ENCODE measurements at places on chromosomes 3 and 15.

DNA sequence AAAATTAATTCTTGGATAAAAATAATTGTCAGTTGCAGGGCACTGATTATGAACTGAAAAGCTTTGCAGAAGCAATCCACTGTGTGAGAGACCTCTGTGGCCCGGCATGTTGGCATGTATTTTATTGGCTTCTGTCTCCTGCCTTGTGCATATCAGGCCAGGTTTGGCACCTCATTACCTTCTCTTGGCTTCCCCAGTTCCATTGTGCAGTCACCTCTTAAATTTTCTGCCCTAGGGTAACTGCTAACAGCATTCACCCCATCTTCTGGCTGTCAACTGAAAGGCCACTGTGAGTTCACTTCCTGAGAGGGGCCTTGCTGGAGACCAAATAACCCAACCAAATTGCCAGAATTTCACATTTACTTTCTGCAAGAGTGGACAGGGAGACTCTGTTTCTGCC lies 92.7 kb upstream of the RARB start:
- DNase-seq, result no peak

- no peak for DNase-seq
Observed at GRCh38 chr15:42921342-42921731, 759 bp upstream of the TTBK2 start.

GRCh38 chr3:111541391-111541790 lies 606 bp upstream of the CD96 start:
- no peak for DNase-seq

- DNase-seq, result no peak
Observed at GRCh38 chr15:60541481-60542299, 62.7 kb upstream of the ICE2 start.

DNA sequence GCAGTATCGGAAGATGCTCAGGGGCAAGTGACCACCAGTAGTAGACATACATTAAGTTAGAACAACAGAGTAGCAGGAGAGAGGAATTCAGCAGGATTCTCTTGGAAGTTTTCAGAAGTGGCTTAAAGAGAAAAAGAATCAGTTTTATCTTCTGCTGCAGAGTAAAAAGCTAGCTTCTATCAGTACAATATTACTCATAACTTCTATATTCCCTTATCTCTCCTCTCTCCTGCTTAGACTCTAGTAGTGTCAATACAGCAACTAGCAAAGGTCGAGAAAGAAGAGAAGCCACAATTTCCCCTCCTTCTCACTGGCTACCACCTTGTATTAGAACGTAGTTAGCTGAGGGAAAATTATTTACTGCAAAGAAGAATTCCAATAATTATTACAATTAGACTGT lies 539.7 kb downstream of the DIPK2A start:
- DNase-seq, result no peak

- DNase-seq, result no peak
Observed at GRCh38 chr3:194251007-194251406, 100.1 kb downstream of the CPN2 start.

DNA sequence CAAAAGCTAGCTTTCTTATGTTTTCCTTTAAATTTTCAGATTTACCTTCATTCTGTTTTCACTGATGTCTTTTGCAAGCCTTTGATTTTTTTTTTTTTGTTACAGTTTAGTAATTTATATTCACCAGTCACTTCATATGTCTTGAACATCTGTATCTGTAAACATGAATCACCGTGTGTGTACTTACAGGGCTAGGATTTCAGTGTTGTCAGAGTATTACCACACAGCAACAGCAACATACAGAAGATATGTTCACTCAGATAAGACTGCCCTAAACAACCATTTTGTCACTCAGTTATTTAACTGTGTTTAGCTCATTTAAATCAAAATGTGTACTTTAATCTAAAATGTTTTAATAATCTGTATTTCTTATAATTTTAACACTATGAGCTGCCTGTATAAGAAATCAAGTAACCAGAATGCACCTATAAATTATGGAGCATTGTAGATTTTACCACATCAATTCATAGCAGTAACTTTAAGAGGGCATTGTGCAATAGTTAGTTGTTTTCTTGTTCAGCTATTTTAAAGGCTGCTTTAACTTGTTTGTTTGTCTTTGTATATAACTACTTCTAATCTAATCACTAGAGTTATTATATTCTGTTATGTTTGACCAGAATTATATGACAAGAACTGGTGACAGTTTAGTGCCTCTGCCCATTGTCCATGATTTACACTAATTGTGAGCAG lies 50.4 kb downstream of the GHSR start:
- no peak for DNase-seq

DNA sequence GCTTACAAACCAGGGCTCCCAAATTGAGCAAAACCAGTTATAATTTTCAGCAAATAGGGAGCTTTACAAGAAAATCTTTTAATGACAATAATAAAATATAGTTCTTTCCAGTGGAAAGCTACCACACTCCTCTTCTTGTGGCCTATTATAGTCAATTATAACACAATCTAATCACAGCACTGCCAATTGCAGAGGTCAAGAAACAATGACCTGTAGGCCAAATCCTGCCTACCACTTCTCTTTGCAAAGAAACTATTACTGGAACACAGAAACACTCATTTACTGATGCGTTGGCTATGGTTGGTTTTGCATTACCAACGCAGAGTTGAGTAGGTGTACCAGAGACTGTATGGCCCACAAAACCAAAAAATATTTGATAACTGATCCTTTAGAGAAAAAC lies 110.5 kb downstream of the WDR72 start:
- no peak for DNase-seq

- DNase-seq, result no peak
Observed at GRCh38 chr15:42595626-42596240, 20.3 kb downstream of the STARD9 start.

- no peak for DNase-seq
Observed at GRCh38 chr3:13470894-13471574, 9.1 kb upstream of the HDAC11 start.

DNA sequence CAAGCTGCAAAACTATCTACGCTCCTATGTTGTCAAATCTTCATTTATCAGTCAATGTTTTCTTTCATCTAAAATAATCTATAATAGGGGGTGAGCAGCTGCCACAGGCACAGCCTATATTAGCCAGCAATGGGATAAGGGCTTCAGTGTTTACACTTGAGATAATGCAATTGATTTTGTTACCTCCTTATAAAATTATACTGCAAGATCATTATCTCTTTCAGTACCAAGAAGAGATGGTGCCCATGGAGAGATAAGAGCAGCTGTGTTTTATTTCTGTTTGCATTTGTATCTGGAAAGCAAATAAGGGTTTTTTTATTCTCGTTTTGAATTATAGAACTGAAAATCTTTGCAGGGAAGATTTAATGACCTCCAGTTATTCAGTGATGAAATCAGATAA lies 68.9 kb downstream of the PLD1 start:
- DNase-seq, result peak; percentile 19

DNA sequence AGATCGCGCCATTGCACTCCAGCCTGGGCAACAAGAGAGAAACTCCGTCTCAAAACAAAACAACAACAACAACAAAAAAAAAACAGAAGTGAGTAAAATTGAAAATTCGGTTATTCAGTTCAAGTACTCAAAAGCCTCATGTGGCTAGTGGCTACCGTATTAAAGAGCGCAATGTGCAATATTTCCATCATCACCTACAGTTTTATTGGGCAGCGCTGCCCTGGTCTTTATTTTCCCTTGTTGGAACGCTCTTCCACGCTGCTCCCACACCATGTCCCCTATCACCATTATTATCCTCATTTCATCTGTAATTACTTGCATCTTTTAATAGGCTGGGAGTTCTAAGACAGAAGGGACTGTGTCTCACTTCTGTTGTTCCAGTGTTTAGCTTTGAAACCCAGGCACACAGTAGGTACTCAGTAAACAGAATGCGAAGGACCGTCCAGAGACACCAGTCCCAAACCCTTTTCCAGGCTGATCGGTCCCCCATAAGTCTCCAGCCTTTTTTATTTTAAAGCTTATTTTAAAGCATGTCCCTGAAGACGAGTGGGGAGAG lies 423 bp upstream of the HACD3 start:
- DNase-seq, result no peak

GRCh38 chr15:88654430-88655102 lies 15.8 kb downstream of the ISG20 start:
- DNase-seq, result no peak

DNA sequence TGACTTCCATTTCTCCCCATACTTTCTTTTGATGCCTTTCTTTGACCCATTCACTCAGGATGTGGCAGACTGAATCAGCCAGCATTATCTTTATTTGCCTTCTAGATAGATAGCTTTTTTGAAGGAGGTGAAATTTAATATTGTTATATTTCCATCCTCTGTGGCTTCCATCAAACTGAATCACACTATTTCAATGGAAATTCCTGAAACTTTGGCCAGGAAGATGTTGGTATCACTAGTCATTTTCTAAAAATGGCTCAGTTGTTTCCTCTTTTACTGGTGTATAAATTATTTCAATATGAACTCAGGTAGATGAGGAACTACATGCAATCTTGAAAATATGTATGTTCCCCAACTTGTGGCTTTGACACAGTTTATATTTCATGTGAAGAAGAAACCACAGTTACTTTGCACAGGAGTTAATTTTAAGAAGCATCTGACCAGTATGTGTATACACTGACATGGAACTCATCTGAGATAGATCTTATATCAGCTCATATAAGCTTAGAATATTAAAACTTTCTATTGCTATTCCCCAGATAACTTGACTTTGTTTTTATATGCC lies 248.3 kb downstream of the CGGBP1 start:
- no peak for DNase-seq

DNA sequence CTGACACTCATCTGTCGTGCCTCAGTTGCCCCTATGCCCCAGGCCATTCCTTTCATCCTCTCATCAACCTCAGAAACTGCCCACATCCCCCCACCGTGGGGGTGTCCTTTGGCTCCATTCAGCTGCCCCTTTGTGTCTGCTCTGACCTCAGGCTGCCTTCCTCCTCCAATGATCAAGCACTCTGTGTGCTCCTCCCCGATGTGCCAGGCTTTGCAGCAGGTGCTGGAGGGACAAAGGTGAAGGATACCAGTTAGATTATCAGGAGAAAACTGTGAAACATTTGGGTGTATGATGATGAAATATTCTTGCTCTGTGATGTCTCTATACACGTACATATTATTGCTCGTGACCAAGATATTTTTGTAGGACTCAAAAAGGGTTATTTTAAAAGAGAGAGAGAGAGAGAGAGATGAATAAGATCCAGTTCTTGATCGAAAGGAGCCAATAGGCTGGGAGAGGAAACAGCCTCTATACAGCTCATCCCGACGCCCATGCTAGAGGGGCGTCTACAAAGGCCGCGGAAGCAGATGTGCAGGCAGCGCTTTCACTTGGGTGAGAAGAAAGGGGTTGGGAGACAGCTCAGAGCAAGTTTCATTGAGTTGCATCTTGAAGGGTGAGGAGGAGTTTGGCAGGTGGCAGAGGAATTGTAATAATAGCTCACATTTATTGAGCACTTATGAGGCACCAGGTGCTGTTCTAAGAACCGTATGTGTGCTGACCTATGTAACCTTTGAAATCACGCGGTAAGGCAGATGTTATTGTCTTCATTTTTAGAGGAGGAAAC lies 28.3 kb upstream of the ADCY5 start:
- no peak for DNase-seq

DNA sequence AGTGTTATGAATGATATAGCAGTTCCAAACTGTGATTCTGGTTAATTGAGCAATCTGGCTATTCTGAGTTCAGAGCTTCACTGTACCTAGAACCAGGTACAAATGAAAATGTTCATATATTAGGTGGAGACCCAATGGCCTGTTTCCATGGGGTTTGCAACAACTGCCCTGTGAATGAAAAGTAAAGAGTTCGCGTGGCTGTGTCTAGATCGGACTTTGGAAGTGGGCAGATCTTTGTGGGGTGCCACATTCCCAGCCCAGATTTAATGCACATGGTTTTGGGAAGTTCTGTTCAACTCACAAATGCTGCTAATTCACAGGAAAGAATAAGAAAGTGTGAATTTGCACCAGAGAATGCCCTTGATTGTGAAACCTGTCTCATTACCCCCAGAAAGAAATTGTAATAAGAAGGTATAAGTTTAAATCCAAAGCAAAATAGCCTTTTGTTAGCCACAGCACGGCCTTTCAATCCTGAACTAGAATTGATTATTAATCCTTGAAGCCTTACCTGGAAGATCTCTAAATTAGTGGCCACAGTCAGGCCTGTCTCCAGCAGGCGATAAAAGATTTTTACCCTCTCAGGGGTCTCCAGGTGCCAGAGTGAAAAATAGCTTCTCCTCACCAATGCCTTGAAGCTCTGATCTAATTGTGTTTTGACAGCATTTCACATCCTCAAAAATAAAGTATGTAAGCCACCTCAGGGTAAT lies 22.6 kb downstream of the WHAMM start:
- no peak for DNase-seq

Measured in NCI-H1417 treated with DMSO at 0.1 percent for 48 hours (cell line).